ENCODE measurements at places on chromosomes 1 and 21.

- no peak for DNase-seq
These were observed 1.6 kb upstream of the DYRK3 start for GRCh38 chr1:206633708-206634121.

DNA sequence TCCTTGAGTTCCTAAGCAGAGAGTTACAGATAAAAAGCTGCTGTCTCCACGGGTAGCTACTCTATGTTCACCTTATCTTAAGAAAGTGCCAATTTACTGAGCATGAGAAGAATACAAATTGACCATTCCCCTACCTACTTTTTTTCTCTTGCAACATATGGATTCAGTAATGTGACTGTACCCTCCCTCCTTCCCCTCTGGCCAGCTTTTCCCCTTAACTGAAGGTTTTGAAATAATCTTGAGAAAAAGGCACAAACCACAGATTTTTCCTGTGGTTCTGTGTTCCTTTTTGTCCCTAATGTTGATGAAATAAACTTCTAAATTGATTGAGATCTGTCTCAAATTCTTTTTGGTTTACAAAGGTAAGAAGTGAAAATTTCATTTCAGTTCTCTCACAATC, 2.6 kb upstream of the CD2 start:
- no peak for DNase-seq

DNA sequence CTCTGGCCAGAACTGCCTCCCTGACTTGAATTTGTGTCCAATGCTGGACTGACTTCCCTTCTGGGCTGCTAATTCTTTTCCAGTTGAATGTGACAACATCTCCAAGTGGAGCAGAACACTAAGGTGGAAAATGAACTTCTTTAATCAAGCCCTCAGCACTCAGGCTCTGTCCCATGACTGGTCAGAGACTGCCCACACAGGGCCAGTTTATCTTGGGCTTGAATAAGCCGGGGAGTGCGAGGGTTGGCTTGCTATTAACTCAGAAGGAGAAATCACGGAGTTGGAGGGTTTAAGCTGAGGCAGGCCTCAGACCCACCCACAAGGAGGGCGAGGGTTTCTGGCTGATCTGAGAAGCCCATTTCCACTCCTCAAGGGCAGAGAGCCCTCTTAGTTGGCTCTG, 12.4 kb downstream of the KCNA10 start:
- DNase-seq: no peak

GRCh38 chr1:186595969-186596368, 84.3 kb downstream of the PTGS2 start:
- DNase-seq: no peak

DNA sequence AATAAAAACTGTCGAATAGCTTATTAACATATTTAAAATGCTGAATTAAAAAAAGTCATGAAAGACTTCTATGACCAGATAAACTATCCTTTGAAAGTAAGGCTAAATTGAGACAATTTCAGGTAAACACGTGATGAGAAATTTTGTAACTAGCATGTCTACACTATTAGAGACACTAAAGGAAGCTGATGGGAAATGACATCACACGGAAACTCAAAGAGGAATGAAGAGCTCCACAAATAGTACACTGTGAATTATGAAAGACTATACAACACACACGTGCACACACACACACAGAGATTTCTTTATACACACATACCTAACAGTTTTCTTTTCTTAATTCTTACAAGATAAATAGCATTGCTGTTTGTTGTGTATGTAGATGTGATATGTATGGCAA, 70.9 kb upstream of the PLA2G4A start:
- no peak for DNase-seq

- no peak for DNase-seq
These were observed 37.1 kb upstream of the TRIM67 start for GRCh38 chr1:231124746-231125145.

DNA sequence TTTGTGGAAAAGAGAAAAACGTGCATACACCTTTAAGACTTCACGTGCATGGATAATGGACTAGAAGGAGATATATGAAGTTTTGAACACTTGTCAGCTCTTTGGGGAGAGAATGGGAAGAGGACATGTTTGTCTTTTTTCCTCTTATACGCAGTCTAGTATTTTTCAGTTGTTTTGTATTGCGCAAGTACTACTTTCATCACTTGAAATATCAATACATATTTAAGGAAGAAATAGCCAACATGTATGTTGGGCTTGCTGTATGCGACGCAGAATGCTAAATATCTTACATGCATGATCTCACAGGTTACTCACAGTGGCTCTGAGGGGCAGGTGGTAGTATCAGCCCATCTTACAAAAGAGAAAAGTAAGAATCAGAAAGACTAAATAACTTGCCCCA, 176.5 kb upstream of the RUNX1 start:
- no peak for DNase-seq

- DNase-seq: no peak
These were observed 61.1 kb downstream of the OPTC start for GRCh38 chr1:203555076-203555475.

- DNase-seq: no peak
These were observed 490.8 kb upstream of the TMPRSS15 start for GRCh38 chr21:18894387-18894786.

DNA sequence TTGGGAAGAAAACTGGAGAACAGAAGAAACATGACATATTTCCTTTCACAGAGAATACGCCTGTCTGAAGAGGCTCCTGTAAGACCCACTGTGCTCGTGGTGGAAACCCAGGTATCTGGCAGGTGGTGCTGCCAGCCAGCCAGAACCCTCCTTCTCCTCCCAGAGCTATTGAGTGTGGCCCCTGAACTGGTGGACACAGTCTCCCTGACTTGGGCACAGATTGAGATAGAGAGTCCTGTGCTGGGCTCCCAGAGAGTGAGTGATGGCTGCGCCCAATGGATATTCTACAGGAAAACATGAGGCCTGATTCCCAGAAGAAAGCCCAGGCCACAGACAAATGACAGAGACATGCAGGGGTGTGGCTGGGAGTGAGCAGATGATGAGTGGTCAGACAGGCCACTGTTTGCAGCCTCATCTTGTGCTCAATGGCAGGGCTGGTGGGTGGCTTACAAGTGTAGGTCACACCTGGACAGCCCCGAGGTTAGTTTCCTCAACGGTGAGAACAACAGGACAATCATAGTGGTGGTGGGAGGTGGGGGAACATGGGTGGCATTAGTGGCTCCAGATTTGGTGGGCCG, 127.9 kb downstream of the PTPRU start:
- DNase-seq: no peak

DNA sequence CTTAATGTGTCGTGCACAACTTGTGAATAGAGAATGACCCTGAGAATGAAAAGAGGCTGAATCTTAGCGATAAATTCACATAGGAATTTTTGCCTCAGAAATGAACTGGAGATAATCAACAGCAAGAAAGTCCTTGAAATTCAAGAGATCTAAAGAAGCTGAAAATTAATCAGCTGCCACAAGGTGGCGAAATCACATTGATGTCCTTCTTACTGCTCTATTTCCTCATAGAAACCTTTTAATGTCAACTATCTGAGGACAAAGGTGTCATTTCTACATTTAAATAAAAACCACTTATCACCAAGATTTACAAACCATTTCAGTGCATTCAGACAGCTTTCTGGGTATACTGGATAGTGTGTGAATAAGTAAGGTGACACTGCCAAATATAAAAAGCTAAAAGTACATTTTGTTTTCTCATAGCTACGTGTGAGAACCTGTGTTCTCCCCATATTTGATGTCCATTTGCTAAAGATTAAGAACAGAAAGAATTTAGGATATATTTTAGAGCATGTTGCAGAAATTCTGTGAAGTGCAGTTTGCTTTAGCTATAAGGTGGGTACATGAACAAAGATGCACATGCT, 485.3 kb upstream of the PTBP2 start:
- DNase-seq: peak; percentile 2

GRCh38 chr21:20802201-20802600, 196.0 kb upstream of the NCAM2 start:
- no peak for DNase-seq
